Ascending aorta (tissue), 2 donors: ENCODE measurements at places on chromosomes 7 and 10.

DNA sequence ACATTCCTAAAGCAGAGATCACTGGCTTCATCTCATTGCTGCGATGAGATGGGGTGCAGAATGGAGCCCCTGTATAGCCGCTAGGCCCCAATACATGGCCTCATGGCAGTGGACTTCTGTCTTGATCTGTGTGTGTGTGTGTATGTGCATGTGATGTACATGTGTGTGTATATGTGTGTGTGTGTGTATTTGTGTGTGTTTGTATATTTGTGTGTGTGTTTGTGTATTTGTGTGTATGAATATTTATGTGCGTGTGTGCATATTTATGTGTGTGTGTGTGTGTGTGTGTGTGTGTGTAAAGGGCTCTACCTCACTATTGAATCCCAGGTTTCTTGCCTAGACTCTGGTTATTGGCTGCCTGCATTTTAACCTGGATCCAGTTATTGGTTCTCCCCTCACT lies 958.2 kb downstream of the GRID1 start:
- no peaks in the 10 kb centered on the region for H3K36me3 ChIP-seq
- H3K27me3 ChIP-seq: no peaks in the 10 kb centered on the region

GRCh38 chr10:93363891-93364648 lies 118.1 kb downstream of the MYOF start:
- peaks cover 95% of the 10 kb centered on the region for H3K36me3 ChIP-seq
- H3K4me3 ChIP-seq: no peak overlapping the region
- no peaks in the 10 kb centered on the region for H3K27me3 ChIP-seq
- no peak overlapping the region for H3K27ac ChIP-seq
- no peak for DNase-seq
- no peaks in the 10 kb centered on the region for H3K4me1 ChIP-seq

DNA sequence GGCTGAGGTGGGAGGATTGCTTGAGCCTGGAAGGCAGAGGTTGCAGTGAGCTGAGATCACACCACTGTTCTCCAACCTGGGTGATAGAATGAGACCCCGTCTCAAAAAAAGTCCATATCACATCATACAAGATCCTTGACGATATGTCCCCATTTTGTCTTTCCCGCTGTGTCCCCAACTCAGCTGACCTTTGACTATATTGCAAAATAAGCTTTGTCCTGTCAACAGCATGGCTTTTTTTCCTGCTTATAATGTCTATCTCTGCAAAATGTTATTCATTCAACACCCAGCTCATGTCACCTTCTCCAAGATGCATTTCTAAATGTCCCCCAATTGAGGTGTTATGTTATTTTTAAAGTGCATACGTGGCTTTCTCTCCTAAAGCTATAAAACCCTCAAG lies 136.0 kb upstream of the KAT6B start:
- no peak for DNase-seq
- no peaks in the 10 kb centered on the region for H3K27me3 ChIP-seq
- peaks cover 3% of the 10 kb centered on the region for H3K36me3 ChIP-seq
- H3K4me3 ChIP-seq: no peak overlapping the region
- H3K4me1 ChIP-seq: no peaks in the 10 kb centered on the region

- peaks cover 22% of the 10 kb centered on the region for H3K36me3 ChIP-seq
- H3K4me3 ChIP-seq: no peak overlapping the region
- H3K27ac ChIP-seq: peak overlapping the region; percentile 71
- no peak for DNase-seq
These were observed 103.6 kb downstream of the VIPR2 start for GRCh38 chr7:159040912-159041711.

- no peaks in the 10 kb centered on the region for H3K36me3 ChIP-seq
- peak overlapping the region; percentile 19 for H3K27ac ChIP-seq
- no peak overlapping the region for H3K4me3 ChIP-seq
These were observed 199.8 kb downstream of the PLXNA4 start for GRCh38 chr7:132376361-132377013.

DNA sequence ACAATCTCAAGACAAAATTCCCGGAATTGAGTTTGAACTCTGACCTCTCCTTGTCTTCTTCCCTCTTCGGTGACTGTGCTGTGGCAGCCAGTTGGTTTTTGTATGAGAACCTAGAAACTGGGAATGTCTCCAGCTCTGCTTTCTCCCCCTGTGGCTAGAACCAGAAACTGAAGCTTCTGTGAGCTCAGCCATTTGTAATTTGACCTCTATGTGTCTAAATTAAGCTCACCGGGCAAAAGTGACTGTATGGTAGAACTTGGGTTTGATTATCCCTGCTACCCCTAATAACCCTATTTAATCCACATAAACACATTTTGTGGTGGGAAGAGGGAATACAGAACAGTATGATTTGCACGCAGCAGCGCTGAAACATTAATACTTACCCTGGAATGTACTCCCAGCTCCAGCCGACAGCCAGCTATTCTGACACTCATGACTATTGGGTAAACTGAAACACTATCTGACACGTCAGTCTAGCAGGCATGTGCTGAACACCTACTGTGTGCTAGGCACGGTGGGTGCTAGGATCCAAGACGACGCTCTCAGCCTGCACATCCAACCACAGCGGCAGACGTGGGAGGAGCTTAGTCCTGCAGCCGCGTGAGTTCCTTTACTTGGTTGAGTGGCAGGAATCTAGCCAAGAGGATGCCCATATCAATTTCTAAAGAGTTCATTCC lies 324.8 kb downstream of the SFMBT2 start:
- DNase-seq: no peak
- H3K27ac ChIP-seq: no peak overlapping the region
- H3K4me3 ChIP-seq: no peak overlapping the region

DNA sequence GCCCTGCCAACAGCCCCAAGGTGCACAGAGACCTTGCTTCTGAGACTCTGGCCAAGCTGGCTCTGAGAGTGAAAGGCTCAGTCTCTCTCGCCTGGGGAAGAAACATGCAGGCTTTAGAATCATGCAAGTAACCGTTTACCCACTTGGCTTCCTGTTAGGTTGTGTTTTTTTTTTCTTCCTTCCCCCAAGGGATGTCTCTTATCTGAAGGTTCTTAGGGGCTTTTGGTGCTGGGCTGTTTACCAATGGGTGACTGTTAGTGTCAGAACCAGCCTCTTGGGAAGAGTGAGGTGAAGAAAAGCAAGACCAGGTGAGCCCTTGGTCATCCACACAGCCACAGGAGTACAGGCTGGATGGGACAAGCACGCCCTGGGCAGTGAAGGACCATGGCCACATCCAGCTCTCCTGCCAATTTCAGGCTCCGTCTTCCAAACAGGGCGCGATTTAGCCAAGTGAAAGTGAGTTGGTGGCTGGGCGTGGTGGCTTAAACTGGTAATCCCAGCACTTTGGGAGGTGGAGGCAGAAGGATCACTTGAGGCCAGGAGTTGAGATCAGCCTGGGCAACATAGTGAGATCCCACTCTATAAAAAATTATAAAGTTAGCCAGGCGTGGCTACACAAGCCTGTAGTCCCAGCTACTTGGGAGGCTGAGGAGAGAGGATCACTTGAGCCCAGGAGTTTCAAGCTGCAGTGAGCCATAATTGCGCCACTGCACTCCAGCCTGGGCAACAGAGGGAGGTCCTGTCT lies 76.3 kb upstream of the CUX1 start:
- no peak for DNase-seq
- no peak overlapping the region for H3K27ac ChIP-seq
- no peak overlapping the region for H3K4me3 ChIP-seq
- H3K36me3 ChIP-seq: no peaks in the 10 kb centered on the region
- peaks cover 8% of the 10 kb centered on the region for H3K4me1 ChIP-seq
